ENCODE measurements at places on chromosomes 5 and 9. TPM values are rescaled to one million over a fixed set of nuclear protein-coding genes. Genes with fewer than 3 reads are reported as not detected.

DNA sequence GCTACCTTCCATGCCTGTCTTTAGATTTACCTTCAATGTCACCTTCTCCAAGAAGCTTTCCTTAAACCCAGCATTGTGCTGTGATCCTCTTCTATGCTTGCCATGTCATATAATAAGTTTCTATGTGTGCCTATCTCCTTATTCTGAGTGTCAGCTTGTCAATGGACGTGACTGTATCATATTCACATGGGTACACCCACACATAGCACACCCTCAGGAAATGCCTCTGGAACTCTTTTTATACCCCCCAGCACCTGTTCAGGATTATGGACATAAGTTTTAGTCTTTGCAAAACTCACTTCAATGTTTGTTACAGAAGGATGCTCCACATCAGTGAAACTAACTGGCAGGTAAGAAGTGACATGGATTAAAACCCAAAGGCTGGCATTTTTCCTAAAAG lies 7.4 kb downstream of the GAS1 start:
- DNase-seq, result no peak

GRCh38 chr5:111930449-111930848 lies 173.5 kb upstream of the NREP start:
- DNase-seq, result no peak

DNA sequence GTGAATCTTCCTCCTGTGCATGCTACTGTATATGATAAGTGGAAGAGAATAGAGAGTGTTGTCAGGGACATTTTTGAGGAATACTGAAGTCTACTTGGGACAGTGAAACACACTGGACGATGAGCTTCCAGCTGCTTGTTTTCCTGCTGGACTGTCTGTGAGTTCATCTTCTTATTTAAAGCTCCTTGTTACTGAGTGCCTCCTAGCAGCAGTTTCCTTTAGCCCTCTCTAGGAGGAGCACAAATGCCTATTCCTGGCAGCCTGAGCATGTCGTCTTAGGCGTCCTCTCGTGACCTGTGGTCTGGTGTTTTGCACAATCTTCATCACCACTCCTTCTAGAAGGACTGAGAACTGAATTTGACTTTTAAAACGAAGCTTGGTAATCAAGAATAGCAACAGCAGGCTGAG lies 43.8 kb downstream of the ANKRD33B start:
- no peak for DNase-seq

C9orf72 gene
- total RNA-seq, result 16.2 TPM

PCDHB14 gene
- 2.9 TPM for total RNA-seq

- no peak for DNase-seq
These were observed 42.9 kb upstream of the SPTLC1 start for GRCh38 chr9:92158097-92158601.

P4HA2 gene
- 8.2 TPM for total RNA-seq

DNA sequence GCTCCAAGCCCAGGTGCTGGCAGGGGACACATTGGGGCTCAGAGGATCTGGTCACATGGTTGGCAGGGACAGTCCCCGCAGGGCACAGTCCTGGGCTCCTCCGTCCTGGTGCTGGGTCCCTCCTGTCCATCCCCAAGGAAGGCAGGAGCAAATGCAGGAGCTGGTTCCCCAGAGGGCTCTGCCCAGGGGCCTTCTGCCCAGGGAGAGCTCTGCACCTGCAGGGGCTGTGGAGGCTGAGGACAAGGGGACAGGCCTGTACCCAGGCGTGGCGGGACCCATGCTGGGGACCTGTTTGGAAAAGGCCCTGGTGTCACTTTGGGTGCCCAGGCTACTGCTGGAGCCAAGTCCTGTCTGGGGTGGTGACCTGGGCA lies 7.2 kb downstream of the SPATA31E1 start:
- no peak for DNase-seq

DNA sequence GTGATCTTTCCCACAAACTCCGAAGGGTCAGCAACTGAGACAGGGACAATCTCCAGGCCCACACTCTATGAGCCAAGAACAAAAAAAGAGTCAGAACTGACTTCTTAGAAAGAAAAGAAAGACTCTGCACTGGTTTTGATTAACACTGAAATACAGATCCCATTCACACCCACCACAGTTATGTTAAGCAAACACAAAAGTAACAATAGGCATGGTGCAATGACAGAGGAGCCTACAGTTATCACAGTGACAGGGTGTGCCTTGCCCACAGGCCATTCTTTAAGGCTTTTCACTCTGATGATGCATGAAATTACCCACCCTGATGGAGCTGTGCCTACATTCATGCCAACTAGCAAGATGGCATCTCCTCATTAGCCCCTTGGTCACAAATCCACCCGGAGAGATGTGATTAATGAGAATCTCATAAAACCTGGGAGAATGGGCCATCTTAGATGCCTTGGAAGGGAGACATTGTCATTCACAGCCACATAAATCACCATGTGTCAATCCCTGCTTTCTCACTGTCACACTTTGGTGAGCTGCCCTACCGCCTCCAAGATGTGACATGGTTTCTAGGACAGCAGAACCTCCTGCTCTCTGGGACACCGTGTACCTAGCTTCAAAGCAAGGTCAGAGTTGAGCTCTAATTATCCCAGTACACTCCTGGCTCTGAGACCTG lies 27.6 kb upstream of the FSTL4 start:
- DNase-seq, result no peak

- DNase-seq, result no peak
These were observed 218.5 kb upstream of the DAPK1 start for GRCh38 chr9:87278971-87279733.

C9orf43 gene
- total RNA-seq, result 0.36 TPM

C7 gene
- not detected for total RNA-seq

FSTL4 gene
- 6.1 TPM for total RNA-seq

GRCh38 chr5:65068410-65068809 lies 299.7 kb downstream of the CWC27 start:
- no peak for DNase-seq
